Left renal cortex interstitium (tissue), 4 donors: ENCODE measurements at places on chromosomes 3 and 15. TPM values are rescaled to one million over a fixed set of nuclear protein-coding genes. Genes with fewer than 3 reads are reported as not detected.

The PPP2R3A gene
- polyA plus RNA-seq, result 20.7 TPM

The FBXO45 gene
- polyA plus RNA-seq, result 13.7 TPM

The GOLGA8N gene
- 31.9 TPM for polyA plus RNA-seq

The LRRC2 gene
- polyA plus RNA-seq, result 2.5 TPM

The CEMIP gene
- 6.2 TPM for polyA plus RNA-seq

The PRR23B gene
- polyA plus RNA-seq, result not detected

The ONECUT1 gene
- 0.28 TPM for polyA plus RNA-seq

The PRSS50 gene
- polyA plus RNA-seq, result 1.1 TPM

The KLHL6 gene
- 1.6 TPM for polyA plus RNA-seq

The MAGI1 gene
- polyA plus RNA-seq, result 26.2 TPM

The FRMD4B gene
- polyA plus RNA-seq, result 44.2 TPM

The ESYT3 gene
- 2.2 TPM for polyA plus RNA-seq

The PLA2G4E gene
- not detected for polyA plus RNA-seq

The TMPRSS7 gene
- not detected for polyA plus RNA-seq

The KNG1 gene
- polyA plus RNA-seq, result 138 TPM

The KCTD6 gene
- polyA plus RNA-seq, result 37.1 TPM

The SLC4A7 gene
- 34.7 TPM for polyA plus RNA-seq

The STRIT1 gene
- 3.7 TPM for polyA plus RNA-seq

The GPR62 gene
- 0.83 TPM for polyA plus RNA-seq

The CEP152 gene
- polyA plus RNA-seq, result 10.9 TPM

The ATP2C1 gene
- 119 TPM for polyA plus RNA-seq

The KBTBD13 gene
- polyA plus RNA-seq, result 0.04 TPM

The EPHB1 gene
- 4.4 TPM for polyA plus RNA-seq

The CAND2 gene
- 9.8 TPM for polyA plus RNA-seq

The STAC gene
- polyA plus RNA-seq, result 9.1 TPM

The MST1 gene
- polyA plus RNA-seq, result 107 TPM

The RBM6 gene
- 178 TPM for polyA plus RNA-seq

The PLXNB1 gene
- polyA plus RNA-seq, result 234 TPM

The PPP1R14D gene
- 0.59 TPM for polyA plus RNA-seq

The TUSC2 gene
- 32.6 TPM for polyA plus RNA-seq

The GPR160 gene
- 40.7 TPM for polyA plus RNA-seq

The CLDN16 gene
- polyA plus RNA-seq, result 55.7 TPM

The CCR3 gene
- polyA plus RNA-seq, result not detected

The SPESP1 gene
- polyA plus RNA-seq, result 5.6 TPM

The ABHD2 gene
- polyA plus RNA-seq, result 34.9 TPM

The CFAP100 gene
- polyA plus RNA-seq, result 0.59 TPM

The SOX14 gene
- not detected for polyA plus RNA-seq

The HTR3E gene
- polyA plus RNA-seq, result not detected

The ERICH6 gene
- polyA plus RNA-seq, result 0.46 TPM

The TSEN2 gene
- polyA plus RNA-seq, result 16.9 TPM

The FETUB gene
- polyA plus RNA-seq, result 0.48 TPM

The ROPN1 gene
- polyA plus RNA-seq, result 0.09 TPM

The LYZL4 gene
- polyA plus RNA-seq, result not detected

The PIERCE2 gene
- polyA plus RNA-seq, result 5.9 TPM

The GLDN gene
- polyA plus RNA-seq, result 0.62 TPM

The TMEM207 gene
- polyA plus RNA-seq, result 15.4 TPM

The ALCAM gene
- polyA plus RNA-seq, result 127 TPM

The TAMM41 gene
- 19.6 TPM for polyA plus RNA-seq

The DUOXA2 gene
- not detected for polyA plus RNA-seq

The MESP1 gene
- 0.81 TPM for polyA plus RNA-seq

The MAN2C1 gene
- polyA plus RNA-seq, result 278 TPM

The MYO5A gene
- polyA plus RNA-seq, result 8.0 TPM

The CPA3 gene
- polyA plus RNA-seq, result 0.19 TPM

The CPEB1 gene
- polyA plus RNA-seq, result 1.8 TPM

The AHSG gene
- 90.9 TPM for polyA plus RNA-seq

The EXD1 gene
- not detected for polyA plus RNA-seq

The AGBL1 gene
- 0.06 TPM for polyA plus RNA-seq

The PFKFB4 gene
- polyA plus RNA-seq, result 3.7 TPM
